ENCODE measurements at places on chromosomes 5 and 9.
A peak's percentile ranks its signal among the peaks of the same experiment; 100 is the strongest.

DNA sequence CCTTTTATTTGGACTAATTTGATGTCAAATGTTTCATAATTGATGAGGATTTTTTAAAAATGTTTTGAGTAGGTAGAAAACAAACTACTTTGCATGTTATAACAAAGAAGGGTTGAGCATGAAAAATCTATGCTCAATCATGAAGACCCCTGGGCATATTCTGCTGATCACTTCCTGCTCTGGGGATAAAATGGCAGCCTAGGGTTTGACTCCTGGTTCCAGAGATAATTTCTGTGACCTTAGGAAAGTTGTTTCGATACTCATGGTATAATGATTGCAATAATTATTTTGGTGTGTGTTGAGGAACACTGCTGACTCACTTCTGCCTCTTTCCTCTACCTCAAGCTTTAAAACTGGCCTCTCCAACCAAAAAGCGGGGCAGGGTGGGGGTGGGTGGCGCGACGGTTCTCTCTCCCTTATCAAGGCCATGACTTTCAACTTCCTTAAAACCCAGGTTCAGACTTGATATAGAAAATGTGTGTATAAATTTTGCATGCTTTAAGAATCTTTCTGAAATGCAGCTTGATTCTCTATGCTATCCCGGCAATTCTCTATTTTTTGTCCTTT is 6.0 kb upstream of the PIP5K1B start:
- no peak for ATAC-seq

DNA sequence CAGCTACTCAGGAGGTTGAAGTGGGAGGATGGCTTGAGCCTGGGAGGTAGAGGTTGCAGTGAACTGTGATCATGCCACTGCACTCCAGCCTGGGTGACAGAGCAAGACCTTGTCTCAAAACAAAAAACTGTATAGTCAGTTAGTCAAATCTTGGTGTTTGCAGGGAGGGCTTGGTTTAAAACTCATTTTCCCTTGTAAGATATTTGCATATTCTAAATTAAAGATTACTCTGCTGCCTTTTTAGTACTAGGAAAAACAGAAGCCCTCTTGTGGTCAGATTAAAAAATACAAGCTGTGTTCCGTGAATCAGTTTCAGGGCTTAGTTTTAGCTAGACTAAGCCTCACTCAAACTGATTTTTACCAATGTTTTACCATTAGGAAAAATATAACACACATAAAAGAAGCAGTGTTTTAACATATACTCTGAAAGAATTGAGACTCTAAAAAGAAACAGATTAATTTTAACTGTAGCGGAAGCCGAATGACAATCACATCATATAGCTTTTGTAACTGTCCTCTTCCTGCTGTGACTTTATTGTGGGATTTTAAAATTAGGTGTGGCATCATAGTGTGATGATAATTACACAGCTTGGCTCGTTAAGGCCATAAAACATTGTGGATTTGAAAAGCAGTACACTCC is 84.9 kb upstream of the BASP1 start:
- ATAC-seq, result no peak

- ATAC-seq, result no peak
Measured at GRCh38 chr5:69138766-69139165, 28.2 kb upstream of the CCNB1 start.

DNA sequence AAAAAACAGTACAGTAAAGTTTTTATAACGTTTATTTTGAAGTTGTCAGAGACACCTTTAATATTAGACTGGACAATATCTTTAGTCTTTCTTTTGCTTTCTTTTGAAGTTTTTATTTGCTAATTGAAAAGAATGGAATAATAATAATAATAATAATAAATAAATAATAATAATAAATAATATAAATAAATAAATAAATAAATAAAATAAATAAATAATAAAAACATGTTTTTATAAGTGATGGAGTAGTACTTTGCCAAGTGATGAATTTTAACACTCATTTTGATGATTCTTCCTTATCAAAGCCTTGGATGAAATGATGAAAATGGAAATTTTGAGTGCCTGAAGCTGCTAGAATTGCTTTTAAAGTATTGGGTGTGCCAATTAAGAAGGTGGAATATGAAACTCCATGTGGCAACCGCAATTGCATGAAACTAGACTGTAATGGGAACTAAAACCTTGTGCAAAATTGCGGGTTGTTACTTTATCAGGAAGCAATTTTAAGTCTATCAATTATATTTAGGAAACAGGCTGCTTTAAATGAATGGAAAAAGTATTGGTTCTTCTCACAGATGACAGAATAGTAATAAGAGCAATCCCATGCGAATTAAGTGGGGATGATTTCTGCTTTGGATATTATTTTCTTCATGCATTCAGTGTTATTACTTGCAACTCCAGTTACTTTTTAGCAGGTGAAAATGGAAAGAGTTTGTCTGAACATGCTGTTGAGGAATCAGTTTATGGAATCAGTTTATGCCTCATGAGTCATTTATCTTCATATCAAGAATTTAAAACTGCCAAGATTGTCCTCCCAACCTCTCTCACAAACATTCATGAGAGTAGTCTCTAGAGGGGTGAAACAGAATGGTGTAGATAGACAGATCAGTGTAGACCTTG is 4.6 kb downstream of the ANXA1 start:
- ATAC-seq, result no peak

DNA sequence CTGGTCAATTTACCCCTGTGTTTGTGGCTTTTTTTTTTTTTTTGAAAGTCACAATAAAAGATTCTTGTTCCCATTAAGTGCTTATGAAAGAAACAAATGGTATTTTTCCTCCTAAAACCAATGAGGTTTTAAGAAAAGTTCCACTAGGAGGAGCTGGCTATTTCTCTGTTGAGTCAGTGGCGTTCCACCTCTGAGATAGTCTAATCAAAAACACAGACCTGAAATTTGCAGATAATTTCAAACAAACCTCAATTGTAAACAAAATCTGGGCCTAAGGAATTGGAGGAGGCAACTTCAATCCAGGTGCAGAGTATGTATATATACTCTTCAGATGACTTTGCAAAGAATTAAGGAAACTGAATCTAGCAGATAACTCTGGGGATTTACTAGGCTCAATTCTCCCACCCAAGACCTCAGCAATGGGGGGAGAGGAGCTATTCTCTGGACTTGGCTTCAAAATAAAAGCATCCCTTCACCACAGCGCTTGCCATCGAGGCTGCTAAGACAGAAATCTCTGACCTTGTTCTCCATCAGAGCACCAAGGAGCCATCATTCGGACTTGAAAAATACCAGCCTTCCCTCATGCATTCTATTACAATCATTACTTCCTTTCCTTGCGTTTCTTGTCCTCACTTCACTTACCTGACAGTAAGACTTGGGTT is 52.4 kb downstream of the FANCC start:
- ATAC-seq, result no peak

- no peak for ATAC-seq
Measured at GRCh38 chr9:134196911-134197310, 32.5 kb upstream of the RNU6ATAC start.

DNA sequence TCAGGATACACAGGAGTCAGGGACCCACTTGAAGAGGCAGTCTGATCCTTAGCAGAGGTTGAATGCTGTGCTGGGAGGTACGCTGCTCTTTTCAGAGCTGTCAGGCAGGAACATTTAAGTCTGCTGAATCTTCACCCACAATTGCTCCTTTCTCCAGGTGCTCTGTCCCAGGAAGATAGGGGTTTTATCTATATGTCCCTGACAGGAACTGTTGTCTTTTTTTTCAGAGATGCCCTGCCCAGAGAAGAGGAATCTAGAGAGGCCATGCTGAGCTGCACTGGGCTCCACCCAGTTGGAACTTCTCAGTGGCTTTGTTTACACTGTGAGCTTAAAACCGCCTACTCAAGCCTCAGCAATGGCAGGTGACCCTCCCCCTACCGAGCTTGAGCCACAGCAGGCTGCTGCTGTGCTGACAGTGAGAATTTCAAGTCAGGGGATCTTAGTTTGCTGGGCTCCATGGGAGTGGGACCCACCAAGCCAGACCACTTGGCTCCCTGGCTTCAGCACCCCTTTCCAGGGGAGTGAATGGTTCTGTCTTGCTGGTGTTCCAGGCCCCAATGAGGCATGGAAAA is 169.0 kb downstream of the FBXL17 start:
- no peak for ATAC-seq

DNA sequence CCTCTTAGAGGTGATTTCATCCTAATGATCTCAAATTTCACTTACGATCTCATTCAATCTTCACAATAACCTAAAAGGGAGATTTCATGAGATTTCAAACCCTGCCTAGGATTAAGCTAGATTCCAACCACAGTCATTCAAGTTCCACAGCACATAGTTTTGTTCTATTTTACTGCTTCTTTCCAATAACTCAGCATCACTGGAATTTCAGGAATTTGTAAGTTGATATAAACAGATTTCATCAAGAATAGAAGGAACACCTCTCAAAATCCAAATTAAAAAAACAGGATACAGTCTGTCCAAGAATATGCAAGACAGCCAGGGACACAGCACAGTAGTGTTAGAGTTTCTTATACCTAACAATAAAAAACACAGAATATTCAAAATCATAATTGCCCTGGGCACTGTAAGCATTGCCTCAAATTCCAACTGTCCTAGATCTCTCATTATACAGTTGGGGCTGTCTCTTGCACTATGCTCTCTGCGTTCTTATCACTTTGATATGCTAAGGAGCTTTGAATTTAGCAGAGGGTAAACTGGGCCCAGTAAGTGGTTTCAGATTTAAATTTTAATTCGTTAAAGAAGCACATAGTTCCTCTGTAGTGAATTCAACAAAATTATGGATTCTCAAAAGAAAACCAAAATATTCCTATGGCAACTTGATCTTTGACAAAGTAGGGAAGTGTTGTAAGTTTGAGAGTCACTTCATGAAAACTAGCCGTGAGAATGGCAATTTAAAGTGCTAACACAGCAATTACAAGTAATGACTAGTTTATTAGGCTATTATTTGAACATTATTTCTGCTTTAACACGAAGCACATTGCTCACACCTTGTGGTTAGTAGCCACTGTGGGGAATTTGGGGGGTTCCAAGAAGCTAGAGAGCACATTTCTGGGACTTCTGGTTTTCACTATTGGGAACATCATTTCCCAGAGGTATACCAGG is 478.6 kb upstream of the C9orf72 start:
- no peak for ATAC-seq

GRCh38 chr9:117138231-117138630 is 276.6 kb downstream of the ASTN2 start:
- ATAC-seq, result no peak

DNA sequence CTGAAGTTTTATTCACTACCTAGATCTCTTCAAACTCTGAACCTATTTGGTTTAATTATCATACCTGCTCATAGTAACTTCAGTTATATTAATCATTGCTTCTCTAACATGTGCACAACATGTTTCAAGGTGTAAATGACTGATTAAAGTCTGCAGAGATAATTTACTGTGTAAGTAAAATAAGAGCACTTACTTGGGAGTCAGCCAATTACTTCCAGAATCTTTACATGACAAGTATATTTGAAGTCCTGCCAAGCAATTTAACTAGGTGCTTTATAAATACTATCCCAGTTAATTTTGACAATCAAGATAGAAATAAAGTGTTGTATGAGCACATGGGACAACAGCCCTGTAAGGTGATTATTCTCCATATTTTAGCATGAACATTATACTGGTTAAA is 109.9 kb downstream of the RFX3 start:
- no peak for ATAC-seq

DNA sequence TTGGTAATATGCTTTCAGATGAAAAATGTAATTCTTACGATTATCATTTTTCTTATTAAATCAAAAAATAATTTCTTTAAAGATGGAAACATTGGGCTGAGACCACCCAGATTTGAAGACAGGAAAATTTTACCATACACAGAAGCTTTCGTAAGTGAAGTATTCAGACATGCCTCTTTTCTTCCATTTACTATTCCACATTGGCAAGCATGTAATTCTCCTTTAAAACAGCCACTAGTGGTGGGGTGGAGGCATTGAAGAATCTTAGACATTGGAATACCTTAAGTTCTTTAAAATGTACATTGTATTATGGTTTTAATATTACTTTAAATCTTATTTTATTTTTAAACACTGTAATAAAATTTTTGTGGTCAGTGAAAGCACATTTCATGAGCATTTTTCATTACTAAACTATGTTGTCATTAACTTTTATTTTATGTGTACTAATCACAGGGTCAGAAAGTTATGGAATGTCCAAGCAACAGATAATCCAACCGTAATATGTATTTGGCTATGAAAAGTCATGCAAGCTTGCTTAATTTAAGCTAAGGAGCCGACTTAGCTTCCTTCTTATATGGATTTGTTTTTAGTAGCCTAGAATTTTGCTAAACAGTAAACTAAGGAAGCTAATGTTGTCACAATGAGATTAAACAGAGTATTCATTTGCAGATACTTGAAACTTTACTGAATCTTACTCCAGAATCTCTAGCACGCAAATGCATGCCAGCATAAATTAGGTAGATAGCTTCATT is 97.4 kb upstream of the ALDH1A1 start:
- no peak for ATAC-seq

- ATAC-seq, result no peak
Measured at GRCh38 chr9:133786907-133787753, 49.0 kb upstream of the SARDH start.

DNA sequence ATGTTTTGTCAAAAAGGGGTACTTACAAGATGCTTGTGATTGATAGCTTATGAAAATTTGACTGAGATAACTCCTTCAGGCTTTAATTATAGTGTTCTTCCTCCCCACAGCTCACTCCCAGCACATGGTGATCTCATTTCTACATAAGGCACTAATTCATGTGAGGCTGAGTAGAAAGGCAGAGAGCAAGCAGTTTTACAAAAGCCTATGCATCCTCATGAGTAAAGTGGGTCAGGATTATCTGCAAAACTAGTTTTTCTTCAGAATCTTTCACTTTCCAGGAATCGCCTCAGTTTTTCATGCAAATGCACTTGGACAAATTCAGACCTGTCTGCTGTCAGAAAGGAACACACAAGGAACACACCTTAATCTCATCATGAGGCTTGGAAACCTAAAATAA is 92.1 kb upstream of the FBN2 start:
- ATAC-seq, result peak; percentile 91

- no peak for ATAC-seq
Measured at GRCh38 chr9:12069366-12069765, 623.8 kb upstream of the TYRP1 start.

GRCh38 chr5:25539536-25539935 is 894.8 kb upstream of the CDH10 start:
- ATAC-seq, result no peak

- no peak for ATAC-seq
Measured at GRCh38 chr5:40486437-40487275, 193.1 kb upstream of the PTGER4 start.

DNA sequence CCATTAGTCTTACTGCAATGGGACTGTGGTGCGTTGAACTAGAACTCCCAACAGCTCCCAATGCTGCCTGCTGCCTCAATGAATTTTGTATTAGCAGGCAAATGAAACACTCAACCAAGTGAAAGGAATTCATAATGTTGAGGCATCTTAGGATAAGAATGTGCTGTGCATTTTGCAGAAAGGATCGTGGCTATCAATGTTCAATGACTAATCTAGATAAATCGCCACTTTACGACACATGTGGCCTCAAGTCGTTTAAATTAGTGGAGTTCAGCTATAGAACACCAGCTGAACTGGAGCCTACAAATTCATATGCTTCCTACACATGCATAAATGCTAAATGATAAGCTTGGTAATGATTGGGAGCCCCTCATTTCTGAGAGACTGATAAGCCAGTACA is 318.4 kb downstream of the PSAT1 start:
- ATAC-seq, result no peak

- ATAC-seq, result no peak
Measured at GRCh38 chr5:128328446-128328845, 209.6 kb downstream of the FBN2 start.

Data from esophagus mucosa (tissue), 1 donor.